Camera-type eye (tissue), 1 donor: ENCODE measurements at places on chromosomes 5 and 9. TPM values are rescaled to one million over a fixed set of nuclear protein-coding genes. Genes with fewer than 3 reads are reported as not detected.

ARL14EPL gene
- not detected for total RNA-seq

CYSRT1 gene
- total RNA-seq, result 0.60 TPM

KIF20A gene
- total RNA-seq, result 12.9 TPM

DYNC2I2 gene
- total RNA-seq, result 43.9 TPM

FAXDC2 gene
- 23.8 TPM for total RNA-seq

PCDHGC3 gene
- total RNA-seq, result 79.3 TPM

BAAT gene
- 0.22 TPM for total RNA-seq

FOXD4L5 gene
- total RNA-seq, result 0.22 TPM
